Body of pancreas (tissue), 4 donors: ENCODE measurements at places on chromosomes 16 and 17.

DNA sequence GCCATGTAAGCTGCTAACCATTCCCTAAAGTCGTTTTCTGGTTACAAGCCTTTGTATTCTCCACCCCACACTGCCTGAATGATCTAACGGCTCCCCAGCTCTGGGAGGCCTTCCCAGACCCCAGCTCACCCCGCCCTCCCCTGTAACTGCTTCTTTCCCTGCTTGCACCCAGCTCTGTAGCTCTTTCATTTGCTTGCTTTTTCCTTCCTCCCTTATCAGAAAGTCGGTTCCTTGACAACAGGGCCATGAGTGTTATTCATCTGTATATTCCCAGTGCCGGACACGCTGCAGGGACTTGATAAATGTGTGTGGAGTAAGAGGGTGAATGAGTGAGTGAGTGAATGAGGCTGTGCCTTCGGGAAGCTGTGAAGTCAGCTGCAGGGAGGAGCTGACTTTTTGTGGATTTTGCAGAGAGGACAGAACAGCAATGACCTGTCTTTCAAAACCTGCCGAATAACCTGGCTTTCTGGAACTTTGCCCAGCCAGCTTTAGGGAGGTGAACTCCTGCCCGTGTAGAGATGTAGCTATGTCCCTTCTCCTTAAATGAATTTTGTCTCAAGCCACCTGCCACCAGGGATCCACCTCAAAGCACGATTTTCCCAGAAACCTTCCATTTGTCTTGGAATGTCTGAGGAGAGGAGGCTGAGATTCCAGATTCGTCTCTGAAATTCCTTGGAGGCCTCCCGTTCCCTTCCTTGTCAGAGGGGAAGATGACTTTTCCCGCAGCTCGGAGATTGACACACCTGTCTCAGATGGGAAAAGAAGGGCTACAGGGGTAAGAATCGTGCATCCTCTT, 20.0 kb upstream of the CACNG4 start:
- H3K27ac ChIP-seq = no peak overlapping the region
- H3K4me1 ChIP-seq = peaks cover 10% of the 10 kb centered on the region
- H3K36me3 ChIP-seq = no peaks in the 10 kb centered on the region

DNA sequence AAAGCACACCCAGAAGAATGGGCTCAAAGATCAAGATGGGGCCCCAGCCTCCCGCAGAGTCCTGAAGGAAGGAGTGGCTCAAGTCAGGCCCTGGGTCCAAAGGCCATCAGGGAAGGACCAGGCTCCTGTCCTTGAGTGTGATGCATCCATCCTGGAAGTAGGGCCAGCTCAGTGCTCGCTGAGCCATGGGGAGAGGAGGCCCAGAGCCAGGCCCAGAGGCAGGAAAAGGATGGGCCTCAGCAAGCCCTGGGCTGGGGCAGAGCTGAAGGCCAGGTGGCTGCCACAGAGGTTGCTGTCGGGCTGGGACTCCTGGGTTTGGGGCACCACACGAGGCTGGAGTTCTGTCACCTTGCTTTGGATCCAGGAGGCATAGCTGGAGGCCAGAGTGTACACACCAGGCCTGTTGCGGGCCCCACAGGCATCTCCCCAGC, 3.7 kb downstream of the PRSS8 start:
- H3K27me3 ChIP-seq = no peaks in the 10 kb centered on the region
- peaks cover 4% of the 10 kb centered on the region for H3K36me3 ChIP-seq
- H3K4me3 ChIP-seq = no peak overlapping the region
- peaks cover 80% of the 10 kb centered on the region for H3K4me1 ChIP-seq
- peak overlapping the region; percentile 94 for H3K27ac ChIP-seq
- DNase-seq = no peak

DNA sequence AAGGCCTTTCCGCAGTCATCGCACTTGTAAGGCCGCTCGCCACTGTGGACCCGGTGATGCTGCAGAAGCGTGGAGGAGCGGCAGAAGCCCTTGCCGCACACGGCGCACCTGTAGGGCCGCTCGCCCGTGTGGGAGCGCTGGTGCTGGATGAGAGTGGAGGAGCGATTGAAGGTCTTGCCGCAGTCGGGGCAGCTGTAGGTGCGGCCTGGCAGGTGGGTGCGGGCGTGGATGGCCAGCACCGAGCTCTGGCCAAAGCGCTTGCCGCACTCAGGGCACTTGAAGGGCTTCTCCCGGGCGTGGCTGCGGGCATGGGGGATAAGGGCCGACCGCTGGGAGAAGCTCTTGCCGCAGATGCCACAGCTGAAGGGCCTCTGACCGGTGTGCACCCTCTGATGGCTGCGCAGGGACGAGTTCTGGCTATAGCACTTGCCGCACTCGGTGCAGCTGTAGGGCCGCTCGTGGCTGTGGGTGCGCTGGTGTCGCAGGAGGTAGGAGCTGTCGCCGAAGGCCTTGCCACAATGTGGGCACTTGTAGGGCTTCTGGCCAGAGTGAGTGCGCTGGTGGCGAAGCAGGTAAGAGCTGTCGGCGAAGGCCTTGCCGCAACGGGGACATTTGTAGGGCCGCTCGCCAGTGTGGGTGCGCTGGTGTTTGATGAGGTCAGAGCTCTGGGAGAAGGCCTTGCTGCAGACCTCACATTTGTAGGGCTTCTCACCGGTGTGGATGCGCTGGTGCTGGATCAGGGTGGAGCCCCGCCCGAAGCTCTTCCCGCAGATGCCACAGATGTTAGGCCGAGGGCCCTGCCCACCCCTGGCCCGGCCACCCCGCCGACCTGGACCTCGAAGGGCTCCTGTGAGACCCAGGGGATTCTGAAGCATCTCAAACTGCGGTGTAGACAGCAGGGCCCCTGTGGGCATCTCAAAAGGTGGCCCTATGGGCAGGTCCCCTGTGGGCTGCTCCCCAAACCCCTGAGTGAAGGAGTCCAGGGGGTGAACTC, 1.5 kb downstream of the ZNF768 start:
- no peaks in the 10 kb centered on the region for H3K36me3 ChIP-seq
- peaks cover 32% of the 10 kb centered on the region for H3K4me1 ChIP-seq
- no peak overlapping the region for H3K27ac ChIP-seq
- DNase-seq = no peak
- no peak overlapping the region for H3K4me3 ChIP-seq
- H3K27me3 ChIP-seq = no peaks in the 10 kb centered on the region

- H3K36me3 ChIP-seq = no peaks in the 10 kb centered on the region
- peak; percentile 77 for DNase-seq
- no peak overlapping the region for H3K4me3 ChIP-seq
- no peak overlapping the region for H3K27ac ChIP-seq
- H3K4me1 ChIP-seq = peaks cover 19% of the 10 kb centered on the region
These were observed 5.5 kb upstream of the KIF22 start for GRCh38 chr16:29784901-29785500.

- H3K27me3 ChIP-seq = no peaks in the 10 kb centered on the region
- DNase-seq = peak; percentile 62
- H3K4me1 ChIP-seq = peaks cover 36% of the 10 kb centered on the region
- no peak overlapping the region for H3K4me3 ChIP-seq
These were observed 10.7 kb downstream of the TBX2 start for GRCh38 chr17:61410141-61411010.

GRCh38 chr16:79449900-79450299, 150.6 kb downstream of the MAF start:
- no peaks in the 10 kb centered on the region for H3K4me1 ChIP-seq
- H3K36me3 ChIP-seq = no peaks in the 10 kb centered on the region
